ENCODE measurements at places on chromosomes 12 and 14.

- DNase-seq = no peak
These were observed 39.5 kb downstream of the WASHC3 start for GRCh38 chr12:102022286-102022685.

GRCh38 chr14:64812412-64812811 is 67.3 kb downstream of the SPTB start:
- peak; percentile 58 for DNase-seq

GRCh38 chr12:122481861-122482260 is 18.9 kb downstream of the ZCCHC8 start:
- no peak for DNase-seq

DNA sequence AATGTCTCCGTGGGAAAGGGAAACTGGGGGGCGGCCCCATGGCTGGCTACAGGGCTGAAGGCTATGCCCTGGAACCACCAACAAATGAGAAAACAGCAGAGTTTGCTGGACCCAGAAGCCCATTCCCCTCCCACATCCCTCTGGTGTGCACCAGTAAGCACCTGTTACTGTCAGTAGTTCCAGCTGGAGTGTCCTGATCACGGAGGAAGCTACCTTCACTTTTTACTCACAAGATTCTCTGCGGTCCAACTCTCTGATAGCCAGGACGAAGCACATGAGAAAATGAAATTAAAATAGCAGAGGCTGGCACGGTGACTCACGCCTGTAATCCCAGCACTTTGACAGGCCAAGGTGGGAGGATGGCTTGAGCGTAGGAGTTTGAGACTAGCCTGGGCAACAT is 22.7 kb upstream of the MEG3 start:
- DNase-seq = no peak

- no peak for DNase-seq
These were observed 619.4 kb downstream of the CCER1 start for GRCh38 chr12:90335566-90335965.

GRCh38 chr12:18313306-18313705 is 52.0 kb downstream of the PIK3C2G start:
- DNase-seq = no peak

DNA sequence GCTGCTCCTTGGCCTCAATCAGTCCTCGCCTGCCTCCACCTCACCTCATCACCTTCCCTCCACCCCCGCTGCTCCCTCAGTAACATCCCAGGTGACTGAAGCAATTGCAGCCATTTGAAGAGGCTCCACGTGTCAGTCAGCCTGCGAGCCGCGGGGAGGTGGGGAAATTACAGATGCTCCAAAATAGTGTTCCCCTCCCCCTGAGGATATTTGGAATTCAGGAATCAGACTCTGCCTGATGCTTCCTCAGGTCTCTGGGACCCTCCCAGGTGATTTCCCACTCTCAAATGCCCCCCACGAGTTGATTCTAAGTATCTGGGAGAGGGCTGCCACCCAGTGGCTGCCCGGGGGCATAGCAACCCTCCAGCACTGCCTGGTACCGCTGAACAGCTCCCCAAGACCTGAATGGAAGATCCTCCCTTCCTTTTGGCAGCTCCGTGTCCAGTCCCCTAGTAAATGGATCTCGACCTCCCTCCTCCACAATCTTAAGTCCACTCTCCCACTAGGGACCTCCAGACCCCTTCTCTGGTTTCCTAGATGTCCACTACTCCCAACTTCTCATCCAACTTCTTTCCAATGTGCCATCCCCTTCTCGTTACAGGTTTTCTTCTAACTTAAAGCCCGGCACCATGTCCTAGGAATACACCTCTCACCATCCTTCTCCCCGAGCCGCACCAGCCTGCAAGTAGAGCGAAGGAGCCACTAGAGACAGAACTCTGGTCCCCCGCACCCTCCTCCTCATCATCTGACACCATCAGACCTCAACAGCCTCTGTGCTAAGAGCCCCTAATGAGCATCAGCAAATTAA is 1.4 kb upstream of the ASIC1 start:
- DNase-seq = peak; percentile 37

DNA sequence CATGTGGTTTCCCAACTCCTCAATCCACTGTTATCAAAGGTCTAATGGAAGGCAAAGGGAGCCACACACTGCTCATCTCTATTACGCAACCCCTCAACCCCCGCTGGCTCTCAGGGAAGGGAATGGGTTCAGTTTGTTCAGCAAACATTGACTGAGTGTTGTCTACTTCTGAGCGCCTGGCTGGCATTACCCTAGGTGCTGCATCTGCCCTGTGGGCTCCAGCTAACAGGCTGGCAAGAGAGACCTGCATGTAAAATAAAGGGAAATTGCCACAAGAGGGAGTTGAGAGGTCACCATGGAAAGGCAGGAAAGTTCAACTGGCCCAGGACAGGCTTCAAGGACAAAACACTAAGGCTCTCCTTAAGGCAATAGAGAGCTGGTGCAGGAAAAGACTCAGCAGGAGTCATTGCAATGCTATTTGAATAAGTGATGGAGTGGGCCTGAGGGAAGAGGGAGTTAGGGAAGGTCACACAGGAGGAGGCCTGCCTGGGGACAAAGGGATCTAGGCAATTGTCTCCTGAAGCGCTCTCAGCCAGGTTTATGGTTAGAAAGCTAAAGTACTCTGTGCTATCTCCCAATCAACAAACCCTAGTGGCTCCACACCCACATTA is 5.5 kb upstream of the ZNF740 start:
- peak; percentile 63 for DNase-seq

GRCh38 chr14:69547701-69548348 is 26.8 kb downstream of the CCDC177 start:
- DNase-seq = no peak

GRCh38 chr14:24296341-24297157 is 3.0 kb downstream of the DHRS1 start:
- peak; percentile 58 for DNase-seq

- no peak for DNase-seq
These were observed 3.4 kb downstream of the CIROP start for GRCh38 chr14:23101213-23101970.

- peak; percentile 94 for DNase-seq
These were observed 89.7 kb downstream of the TMCC3 start for GRCh38 chr12:94560431-94561221.

DNA sequence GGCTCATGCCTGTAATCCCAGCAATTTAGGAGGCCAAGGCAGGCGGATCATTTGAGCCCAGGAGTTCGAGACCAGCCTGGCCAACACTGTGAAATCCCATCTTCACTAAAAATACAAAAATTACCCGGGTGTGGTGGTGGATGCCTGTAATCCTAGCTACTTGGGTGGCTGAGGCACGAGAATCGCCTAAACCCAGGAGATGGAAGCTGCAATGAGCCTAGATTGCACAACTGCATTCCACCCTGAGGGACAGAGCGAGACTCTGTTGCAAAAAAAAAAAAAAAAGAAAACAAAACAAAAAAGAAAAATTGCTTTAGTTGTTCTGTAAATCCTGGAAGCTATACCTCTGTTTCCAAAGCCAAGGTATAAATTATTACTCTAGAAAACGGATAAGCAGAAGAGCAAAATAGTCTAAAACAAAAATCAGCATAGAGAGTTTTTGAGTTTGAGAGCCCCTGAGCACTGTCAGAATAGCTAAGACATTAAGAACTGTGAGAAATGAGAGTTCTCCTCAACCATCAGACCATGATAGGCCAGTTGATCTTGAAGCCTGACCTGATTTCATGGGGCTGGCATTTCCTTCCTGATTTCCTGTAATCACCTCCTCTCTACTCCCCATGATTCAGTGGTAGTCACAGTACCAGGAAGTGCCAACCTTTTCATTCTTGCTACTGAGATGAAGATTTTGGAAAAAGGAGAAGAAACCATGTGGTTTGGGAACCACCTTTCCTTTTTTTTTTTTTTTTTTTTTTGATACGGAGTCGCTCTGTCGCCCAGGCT is 31.7 kb downstream of the ATP2A2 start:
- peak; percentile 72 for DNase-seq

GRCh38 chr12:14402697-14403096 is 37.2 kb downstream of the ATF7IP start:
- no peak for DNase-seq

DNA sequence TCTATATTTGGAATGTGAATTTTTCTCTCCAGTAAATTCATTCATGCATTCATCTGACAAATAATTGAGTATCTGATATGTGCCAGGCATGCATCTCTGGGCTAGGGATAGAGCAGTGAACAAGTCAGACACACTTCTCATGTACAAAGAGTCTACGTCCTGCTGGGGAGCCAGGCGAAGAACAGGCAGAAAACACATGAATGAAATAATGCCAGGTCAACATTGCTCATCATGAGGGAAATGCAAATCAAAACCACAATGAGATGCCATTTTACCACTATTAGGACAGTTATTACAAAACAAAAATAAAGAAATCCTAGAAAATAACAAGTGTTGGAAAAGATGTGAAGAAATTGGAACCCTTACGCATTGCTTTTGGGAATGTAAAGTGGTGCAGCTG is 90.3 kb downstream of the PAX9 start:
- DNase-seq = no peak

GRCh38 chr14:104732931-104733681 is 9.1 kb downstream of the ADSS1 start:
- DNase-seq = no peak

GRCh38 chr14:62462988-62463387 is 582.3 kb downstream of the KCNH5 start:
- DNase-seq = no peak

- DNase-seq = no peak
These were observed 79.7 kb upstream of the MYF6 start for GRCh38 chr12:80627782-80628181.

GRCh38 chr14:26191123-26191522 is 406.7 kb downstream of the NOVA1 start:
- DNase-seq = no peak

DNA sequence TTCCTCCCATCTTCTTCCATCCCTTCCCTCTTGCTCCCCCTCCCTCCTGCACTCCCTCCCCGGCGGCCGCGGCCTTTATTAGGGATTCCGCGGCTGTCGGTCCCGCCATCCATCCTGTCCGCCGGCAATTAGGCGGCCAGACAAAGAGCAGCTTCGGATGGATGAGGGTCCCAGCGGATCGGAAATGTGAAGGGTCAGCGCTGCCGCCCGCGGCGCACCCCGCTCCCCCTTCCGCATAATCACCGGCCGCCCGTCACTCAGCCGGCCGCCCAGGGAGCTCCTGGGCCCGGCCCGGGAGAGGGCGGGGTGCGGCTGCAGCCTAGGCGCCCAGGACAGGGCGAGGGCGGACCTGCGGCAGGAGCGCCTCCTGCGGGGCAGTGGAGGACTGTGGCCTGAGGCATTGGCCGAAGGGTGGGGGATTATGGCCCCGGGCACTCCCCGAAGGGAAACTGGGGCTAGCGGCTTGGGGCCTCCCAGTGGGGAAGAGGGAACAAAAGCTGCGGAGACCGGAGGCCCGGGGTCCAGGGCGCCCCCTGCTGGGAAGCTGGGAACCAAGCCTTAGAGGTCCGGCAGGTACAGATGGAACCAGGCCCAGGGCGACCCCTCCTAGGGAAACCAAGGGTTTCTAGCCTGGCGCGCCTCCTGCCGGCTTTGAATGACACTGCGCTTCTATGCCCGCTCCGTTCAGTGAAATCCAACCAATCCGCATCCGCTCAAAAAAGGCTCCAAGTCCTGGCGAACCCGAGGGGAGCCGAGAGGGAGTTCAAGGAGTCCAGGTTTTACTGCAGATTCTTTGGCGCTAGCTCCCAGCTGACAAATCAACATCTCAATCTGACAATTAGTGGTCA is 4.4 kb upstream of the DNAJC22 start:
- no peak for DNase-seq

- peak; percentile 56 for DNase-seq
These were observed 10.1 kb upstream of the GRIP1 start for GRCh38 chr12:66688846-66689439.

- no peak for DNase-seq
These were observed 326.8 kb downstream of the PDZRN4 start for GRCh38 chr12:41514907-41515306.
